ENCODE measurements at places on chromosomes 12 and 14. TPM values are rescaled to one million over a fixed set of nuclear protein-coding genes. Genes with fewer than 3 reads are reported as not detected.

DNA sequence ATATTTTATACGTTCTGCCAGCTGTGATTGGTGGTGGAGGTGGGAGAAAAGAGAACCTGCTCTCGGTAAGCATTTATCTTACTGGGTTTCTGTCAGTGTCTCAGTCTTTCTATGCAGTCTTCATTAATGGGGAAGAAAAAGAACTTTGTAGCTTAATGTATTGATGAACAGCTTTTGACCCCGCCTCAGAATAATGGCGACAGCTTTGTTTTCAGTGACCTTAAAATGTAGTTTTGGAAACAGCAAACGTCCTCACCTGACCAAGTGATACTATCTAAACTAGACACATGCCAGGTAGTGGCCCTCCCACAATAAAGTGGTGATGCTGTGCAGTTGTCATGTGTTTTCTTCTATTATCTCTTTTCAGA is 1.4 kb downstream of the DACT1 start:
- H3K4me3 ChIP-seq, result peak overlapping the region; percentile 57
- no peaks in the 10 kb centered on the region for H3K27me3 ChIP-seq
- DNase-seq, result no peak
- H3K27ac ChIP-seq, result no peak overlapping the region
- H3K36me3 ChIP-seq, result peaks cover 4% of the 10 kb centered on the region
- peaks cover 10% of the 10 kb centered on the region for H3K4me1 ChIP-seq

The GALNT8 gene
- 0.25 TPM for total RNA-seq

The DEPDC4 gene
- 1.4 TPM for total RNA-seq

The CHFR gene
- 37.3 TPM for total RNA-seq

DNA sequence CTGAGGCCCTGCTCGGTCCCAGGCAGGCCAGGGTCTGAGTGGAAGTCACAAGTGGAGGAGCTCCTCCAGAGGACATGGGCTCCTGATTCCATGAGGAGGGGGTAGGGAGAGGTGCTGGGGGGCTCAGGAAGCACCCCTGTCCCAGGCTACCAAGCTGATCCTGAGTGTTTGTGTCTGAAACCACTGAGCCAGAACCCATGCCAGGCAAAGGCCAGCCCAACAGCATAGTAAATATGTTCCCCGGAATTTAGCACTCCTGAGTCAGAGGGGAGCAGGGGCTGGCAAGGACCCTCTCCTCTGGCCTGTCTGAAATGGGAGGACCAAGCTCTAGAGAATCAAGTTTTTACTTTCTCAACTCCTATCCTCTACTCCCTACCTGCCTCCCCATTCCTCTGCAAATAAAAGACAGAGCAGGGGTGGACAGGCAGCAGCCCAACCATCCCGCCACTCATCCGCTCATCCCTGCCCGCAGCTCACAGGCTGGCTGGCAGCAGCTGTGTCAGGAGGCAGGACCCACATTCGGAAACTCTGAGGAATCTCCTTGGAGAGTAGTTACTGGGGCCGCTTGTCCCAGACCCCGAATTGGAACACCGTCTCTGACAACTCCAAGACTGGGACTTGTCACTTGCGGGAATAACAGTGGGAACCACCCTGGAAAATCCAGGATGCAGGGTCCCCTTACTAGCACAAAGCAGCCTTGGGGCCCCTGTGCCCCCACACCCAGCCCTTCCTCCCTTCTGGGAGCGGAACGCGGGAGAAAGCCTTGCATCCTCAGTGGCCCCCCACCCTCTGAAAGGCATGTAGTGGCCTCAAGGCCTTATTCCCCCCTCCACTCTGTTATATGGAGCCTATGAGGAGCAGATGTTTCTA is 102.5 kb downstream of the ZFP36L1 start:
- H3K4me1 ChIP-seq, result peaks cover 11% of the 10 kb centered on the region
- no peak overlapping the region for H3K27ac ChIP-seq
- no peaks in the 10 kb centered on the region for H3K36me3 ChIP-seq
- no peak overlapping the region for H3K4me3 ChIP-seq
- no peaks in the 10 kb centered on the region for H3K27me3 ChIP-seq

The CCDC38 gene
- total RNA-seq, result 0.31 TPM

DNA sequence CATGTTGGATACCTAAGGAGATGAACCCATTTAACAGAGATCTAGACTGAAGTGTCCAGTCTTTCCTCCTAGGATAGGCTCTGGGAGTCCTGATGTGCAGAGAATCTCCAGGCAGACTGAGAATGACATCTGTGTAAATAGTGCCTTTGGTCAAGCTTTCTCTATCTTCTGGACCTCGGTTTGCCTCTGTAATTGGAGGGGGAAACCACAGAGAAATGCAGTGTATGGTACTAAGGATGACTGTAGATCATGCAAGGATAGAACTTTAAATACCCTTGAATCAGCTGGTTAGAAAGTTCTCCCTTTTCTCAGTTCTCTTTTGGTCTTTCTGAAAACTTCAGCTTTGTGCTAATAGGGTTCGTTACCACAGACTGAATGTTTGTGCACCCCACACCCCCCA is 112.2 kb downstream of the PTPN11 start:
- H3K4me1 ChIP-seq, result no peaks in the 10 kb centered on the region
- no peaks in the 10 kb centered on the region for H3K36me3 ChIP-seq
- no peaks in the 10 kb centered on the region for H3K27me3 ChIP-seq
- no peak overlapping the region for H3K4me3 ChIP-seq
- H3K27ac ChIP-seq, result no peak overlapping the region
- DNase-seq, result no peak

The ADAM20 gene
- total RNA-seq, result 1.2 TPM

DNA sequence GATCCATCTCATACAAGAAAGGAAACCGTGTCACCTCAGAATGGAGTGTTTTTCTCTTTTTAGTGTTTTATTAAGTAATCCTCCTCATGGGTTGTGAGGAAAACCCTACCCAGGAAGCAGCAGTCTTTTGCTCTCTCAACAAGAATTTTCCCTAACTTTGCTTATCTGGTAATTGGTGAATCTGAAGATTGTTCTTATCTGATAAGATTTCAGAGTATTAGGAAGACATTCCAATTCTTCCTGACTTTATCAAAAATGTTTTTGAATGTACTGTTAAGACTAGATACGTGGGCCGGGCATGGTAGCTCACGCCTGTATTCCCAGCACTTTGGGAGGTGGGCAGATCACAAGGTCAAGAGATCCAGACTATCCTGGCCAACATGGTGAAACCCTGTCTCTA is 86.0 kb downstream of the PHLDA1 start:
- no peak overlapping the region for H3K4me3 ChIP-seq
- DNase-seq, result no peak
- no peaks in the 10 kb centered on the region for H3K27me3 ChIP-seq
- no peaks in the 10 kb centered on the region for H3K36me3 ChIP-seq

The DIO2 gene
- 0.38 TPM for total RNA-seq
